ENCODE measurements at places on chromosomes 13 and 19. TPM values are rescaled to one million over a fixed set of nuclear protein-coding genes. Genes with fewer than 3 reads are reported as not detected.

DNA sequence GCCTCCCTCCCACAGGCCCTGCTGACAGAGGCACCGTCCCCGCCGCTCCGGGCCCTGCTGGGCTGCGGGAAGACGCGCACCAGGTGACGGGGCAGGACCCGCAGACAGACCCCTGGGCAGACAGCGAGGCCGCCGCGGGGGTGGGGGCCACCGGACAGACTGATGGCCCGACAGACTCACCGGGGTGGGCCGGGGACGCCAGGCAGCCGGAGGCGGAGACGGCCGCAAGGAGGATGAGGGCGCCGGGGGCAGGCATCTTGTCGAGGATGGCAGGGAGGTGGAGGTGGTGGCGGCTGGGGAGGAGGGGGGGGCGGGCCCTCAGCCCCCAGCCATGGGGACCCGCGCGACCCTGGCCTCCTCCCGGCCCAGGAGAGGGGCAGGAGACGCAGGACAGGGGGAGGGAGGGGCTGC is 309 bp downstream of the LMTK3 start:
- H3K4me1 ChIP-seq: peaks cover 28% of the 10 kb centered on the region
- H3K4me3 ChIP-seq: no peak overlapping the region
- no peaks in the 10 kb centered on the region for H3K36me3 ChIP-seq
- H3K27ac ChIP-seq: no peak overlapping the region
- no peak for DNase-seq

DNA sequence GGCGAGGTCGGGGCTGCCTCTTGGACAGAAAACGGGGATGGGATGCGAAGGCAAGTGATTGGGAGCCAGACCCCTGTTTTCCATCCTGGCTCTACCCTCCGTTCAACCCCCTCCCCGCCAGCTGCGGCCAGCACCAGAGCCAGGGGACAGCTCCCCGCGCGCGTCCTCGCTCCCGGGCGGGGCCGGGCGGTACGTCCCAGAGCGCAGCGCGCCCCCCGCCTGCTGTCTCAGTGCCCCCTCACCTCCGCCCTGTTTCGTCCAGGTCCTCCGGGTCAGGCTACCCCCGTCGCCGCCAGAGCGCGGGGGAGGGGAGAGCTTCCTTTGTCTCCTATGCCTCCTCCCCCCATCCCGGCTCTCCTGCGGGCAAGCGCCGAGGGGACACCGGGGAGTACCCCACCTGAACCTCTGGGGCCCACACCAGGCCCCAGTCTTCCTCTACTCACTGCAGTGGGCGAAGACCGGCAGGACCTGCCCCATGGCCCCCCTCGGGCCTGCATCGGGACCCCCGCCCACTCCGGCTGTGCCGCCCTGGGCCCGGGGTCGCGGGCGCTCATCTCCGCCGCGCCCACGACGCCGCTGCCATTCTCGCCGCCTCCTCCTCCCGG is 396 bp downstream of the RTN2 start:
- H3K27me3 ChIP-seq: peaks cover 15% of the 10 kb centered on the region
- no peaks in the 10 kb centered on the region for H3K36me3 ChIP-seq
- peak overlapping the region; percentile 47 for H3K4me3 ChIP-seq
- peaks cover 41% of the 10 kb centered on the region for H3K4me1 ChIP-seq

GRCh38 chr13:26050568-26051230 is 1.1 kb downstream of the SHISA2 start:
- H3K27ac ChIP-seq: no peak overlapping the region
- no peak overlapping the region for H3K4me3 ChIP-seq
- peaks cover 16% of the 10 kb centered on the region for H3K27me3 ChIP-seq
- H3K36me3 ChIP-seq: no peaks in the 10 kb centered on the region

GRCh38 chr19:45321848-45322247 is 827 bp downstream of the CKM start:
- no peak overlapping the region for H3K4me3 ChIP-seq
- no peak for DNase-seq
- no peaks in the 10 kb centered on the region for H3K36me3 ChIP-seq
- H3K27ac ChIP-seq: no peak overlapping the region

Gene SYMPK
- total RNA-seq: 116 TPM

DNA sequence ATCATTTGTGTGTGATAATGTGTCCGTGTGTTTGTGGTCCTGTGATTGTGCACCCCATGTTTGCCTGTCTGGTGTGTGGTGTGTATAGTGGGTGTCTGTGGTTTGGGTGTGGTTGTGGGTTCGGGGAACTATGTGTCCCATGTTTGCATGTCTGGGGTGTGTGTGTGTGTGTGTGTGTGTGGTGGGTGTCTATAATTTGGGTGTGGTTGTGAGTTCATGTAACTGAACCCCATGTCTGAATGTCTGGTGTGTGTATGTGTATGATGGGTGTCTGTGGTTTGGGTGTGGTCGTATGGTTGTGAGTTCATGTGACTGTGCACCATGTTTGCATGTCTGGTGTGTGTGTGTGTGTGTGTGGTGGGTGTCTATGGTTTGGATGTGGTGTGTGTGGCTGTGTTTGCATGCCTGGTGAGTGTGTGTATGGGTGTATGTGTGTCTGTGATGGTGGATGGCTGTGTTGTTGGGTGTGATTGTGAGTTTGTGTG is 11.1 kb upstream of the NFIX start:
- no peak overlapping the region for H3K4me3 ChIP-seq
- H3K27me3 ChIP-seq: peaks cover 7% of the 10 kb centered on the region
- no peaks in the 10 kb centered on the region for H3K36me3 ChIP-seq
- H3K4me1 ChIP-seq: peaks cover 28% of the 10 kb centered on the region
- peak; percentile 24 for DNase-seq

GRCh38 chr19:10133596-10133995 is 13.9 kb upstream of the EIF3G start:
- H3K4me1 ChIP-seq: no peaks in the 10 kb centered on the region
- peaks cover 38% of the 10 kb centered on the region for H3K36me3 ChIP-seq
- no peak for DNase-seq
- no peak overlapping the region for H3K4me3 ChIP-seq

DNA sequence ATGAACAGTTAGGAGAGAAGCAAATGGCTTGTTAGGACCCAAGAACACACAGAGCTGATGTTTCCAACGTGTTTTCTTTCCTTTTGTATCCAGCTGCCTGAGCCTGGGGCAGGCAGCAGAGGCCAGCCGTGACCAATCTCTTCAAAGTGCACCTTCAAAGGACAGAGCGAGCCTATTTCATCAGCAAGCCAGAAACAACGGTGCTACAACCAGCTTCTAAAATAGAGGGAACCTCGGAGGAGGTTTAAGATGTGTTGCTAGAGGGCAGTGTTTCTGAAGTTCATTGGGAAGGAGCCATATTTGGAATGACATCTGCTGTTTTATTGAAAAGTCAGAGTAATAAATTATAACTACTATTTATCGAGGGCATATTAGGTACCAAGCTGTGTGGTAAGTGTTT is 56.2 kb upstream of the RFC3 start:
- no peak overlapping the region for H3K4me3 ChIP-seq
- H3K36me3 ChIP-seq: no peaks in the 10 kb centered on the region
- H3K27ac ChIP-seq: no peak overlapping the region
- no peaks in the 10 kb centered on the region for H3K4me1 ChIP-seq
- no peak for DNase-seq

Gene MCEMP1
- not detected for total RNA-seq

- H3K27me3 ChIP-seq: no peaks in the 10 kb centered on the region
- H3K4me3 ChIP-seq: no peak overlapping the region
- no peak for DNase-seq
These were observed 61.6 kb downstream of the ALOX5AP start for GRCh38 chr13:30796631-30797601.

DNA sequence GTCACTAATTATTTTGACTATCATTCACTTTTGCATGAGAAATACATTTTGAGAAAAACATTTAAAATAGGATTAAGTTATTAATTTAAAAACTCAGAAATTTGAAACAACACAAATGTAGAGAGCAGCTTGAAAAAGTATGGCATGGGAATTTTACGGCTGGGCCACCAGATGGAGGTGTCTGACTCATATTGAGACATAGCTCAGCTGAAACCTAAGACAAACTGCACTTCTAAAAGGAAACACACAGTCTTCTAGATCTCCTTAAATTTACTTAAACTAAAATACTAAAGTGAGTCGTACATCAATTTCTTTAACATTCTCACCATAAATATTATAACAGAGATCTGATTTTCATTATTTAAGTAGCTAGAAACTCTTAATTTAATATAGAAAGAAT is 41.9 kb upstream of the POSTN start:
- no peak for DNase-seq
- H3K4me3 ChIP-seq: no peak overlapping the region
- H3K4me1 ChIP-seq: no peaks in the 10 kb centered on the region
- H3K36me3 ChIP-seq: no peaks in the 10 kb centered on the region

Gene ARID3A
- 15.9 TPM for total RNA-seq

Gene ACER1
- total RNA-seq: not detected

Gene COL5A3
- 0.50 TPM for total RNA-seq

Gene TICAM1
- total RNA-seq: 24.4 TPM

GRCh38 chr13:44934724-44935123 is 54.5 kb downstream of the NUFIP1 start:
- no peak overlapping the region for H3K4me3 ChIP-seq
- no peak overlapping the region for H3K27ac ChIP-seq
- H3K27me3 ChIP-seq: no peaks in the 10 kb centered on the region
- H3K36me3 ChIP-seq: no peaks in the 10 kb centered on the region

Gene CCDC159
- total RNA-seq: 14.2 TPM

- no peaks in the 10 kb centered on the region for H3K27me3 ChIP-seq
- DNase-seq: no peak
- H3K4me1 ChIP-seq: no peaks in the 10 kb centered on the region
- no peaks in the 10 kb centered on the region for H3K36me3 ChIP-seq
- no peak overlapping the region for H3K27ac ChIP-seq
These were observed 57.3 kb upstream of the TNFRSF19 start for GRCh38 chr13:23512762-23513395.

DNA sequence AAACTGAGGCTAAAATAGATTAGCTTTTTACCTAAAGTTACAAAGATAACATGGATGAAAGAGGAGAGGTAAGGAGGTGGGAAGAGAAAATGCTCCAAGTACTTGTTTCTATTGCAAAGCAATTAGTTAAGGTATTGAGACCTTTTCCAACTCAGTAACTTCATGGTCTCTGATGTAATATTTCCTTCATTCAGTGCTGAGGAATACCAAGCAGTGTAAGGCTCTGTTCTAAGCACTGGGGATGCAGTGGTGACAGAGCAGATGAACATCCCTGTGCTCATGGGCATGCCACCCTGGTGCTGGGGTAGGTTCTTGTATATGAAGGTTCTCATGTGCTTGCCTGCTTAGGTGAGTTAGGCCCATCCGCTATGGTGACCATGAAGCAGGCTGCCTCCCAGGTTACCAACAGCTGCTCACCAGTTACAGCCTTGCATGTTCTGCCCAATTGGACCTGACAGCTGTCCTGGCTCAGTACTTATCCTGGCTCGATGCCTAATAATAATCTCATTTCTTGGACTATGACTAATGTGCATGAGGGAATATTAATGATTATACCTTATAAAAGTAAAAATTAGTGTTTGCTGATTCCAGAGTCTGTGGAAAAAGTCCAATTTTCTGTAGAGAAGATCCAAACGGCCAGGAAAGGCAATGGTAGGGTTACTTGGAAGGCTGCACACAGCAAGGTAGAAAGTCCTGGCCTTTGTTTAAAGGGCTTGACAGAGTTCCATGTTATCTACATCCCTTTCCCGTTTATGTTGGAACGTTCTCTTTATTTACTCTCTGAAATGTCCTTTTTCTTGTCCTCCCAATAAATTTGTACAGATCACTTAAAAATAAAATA is 48.3 kb downstream of the LATS2 start:
- H3K4me3 ChIP-seq: no peak overlapping the region
- no peaks in the 10 kb centered on the region for H3K36me3 ChIP-seq
- no peaks in the 10 kb centered on the region for H3K27me3 ChIP-seq

- peak overlapping the region; percentile 10 for H3K27ac ChIP-seq
- H3K4me3 ChIP-seq: peak overlapping the region; percentile 62
- no peaks in the 10 kb centered on the region for H3K36me3 ChIP-seq
- peak; percentile 84 for DNase-seq
These were observed 47.3 kb upstream of the SHKBP1 start for GRCh38 chr19:40529093-40529954.

- H3K36me3 ChIP-seq: no peaks in the 10 kb centered on the region
- no peak for DNase-seq
- H3K4me3 ChIP-seq: no peak within 1 kb of the TSS
These were observed at the start of gene HTR2A for GRCh38 chr13:46896341-46897137. Gene HTR2A, minus strand, starts transcription at chr13:46897053. Its CDS starts 1,147 bp downstream, at chr13:46895906.

- H3K4me1 ChIP-seq: peaks cover 2% of the 10 kb centered on the region
- H3K27ac ChIP-seq: no peak overlapping the region
- H3K27me3 ChIP-seq: no peaks in the 10 kb centered on the region
- no peak for DNase-seq
These were observed 59.2 kb upstream of the RCBTB2 start for GRCh38 chr13:48591889-48592687.

GRCh38 chr13:102845289-102845629 is 573 bp upstream of the ERCC5 start:
- no peaks in the 10 kb centered on the region for H3K27me3 ChIP-seq
- H3K27ac ChIP-seq: peak overlapping the region; percentile 99
- peak overlapping the region; percentile 97 for H3K4me3 ChIP-seq
- no peak for DNase-seq
- peaks cover 38% of the 10 kb centered on the region for H3K4me1 ChIP-seq

GRCh38 chr13:109773276-109773675 is 13.1 kb downstream of the IRS2 start:
- H3K4me3 ChIP-seq: no peak overlapping the region
- DNase-seq: no peak
- no peaks in the 10 kb centered on the region for H3K36me3 ChIP-seq
- peaks cover 16% of the 10 kb centered on the region for H3K4me1 ChIP-seq
- H3K27me3 ChIP-seq: no peaks in the 10 kb centered on the region
- no peak overlapping the region for H3K27ac ChIP-seq

GRCh38 chr19:40629346-40629745 is 28.2 kb downstream of the LTBP4 start:
- no peak for DNase-seq
- H3K27me3 ChIP-seq: no peaks in the 10 kb centered on the region
- no peak overlapping the region for H3K27ac ChIP-seq
- H3K36me3 ChIP-seq: no peaks in the 10 kb centered on the region
- H3K4me1 ChIP-seq: no peaks in the 10 kb centered on the region
- no peak overlapping the region for H3K4me3 ChIP-seq

DNA sequence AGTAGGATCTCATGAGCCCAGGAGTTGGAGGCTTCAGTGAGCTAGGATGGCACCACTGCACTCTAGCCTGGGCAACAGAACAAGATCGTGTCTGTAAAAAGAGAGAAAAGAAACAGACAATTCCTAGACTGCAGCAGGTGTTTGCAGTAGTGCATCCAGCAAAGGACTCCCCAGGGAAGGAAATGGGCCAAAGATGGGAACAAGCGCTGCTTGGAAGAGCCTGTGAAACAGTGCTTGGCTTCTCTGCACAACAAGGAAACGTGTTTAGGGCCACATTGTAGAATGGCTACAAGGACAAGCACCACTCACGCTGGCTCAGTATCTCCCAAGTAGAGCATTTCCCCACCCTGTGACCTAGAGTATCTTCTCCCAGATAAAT is 35.5 kb upstream of the LDLR start:
- DNase-seq: no peak
- no peaks in the 10 kb centered on the region for H3K36me3 ChIP-seq
- no peak overlapping the region for H3K27ac ChIP-seq
- H3K4me3 ChIP-seq: no peak overlapping the region
- H3K27me3 ChIP-seq: no peaks in the 10 kb centered on the region
- peaks cover 36% of the 10 kb centered on the region for H3K4me1 ChIP-seq

- no peak for DNase-seq
- H3K27me3 ChIP-seq: no peaks in the 10 kb centered on the region
- H3K27ac ChIP-seq: no peak overlapping the region
- H3K4me3 ChIP-seq: no peak overlapping the region
- H3K36me3 ChIP-seq: no peaks in the 10 kb centered on the region
These were observed 311.3 kb downstream of the LMO7 start for GRCh38 chr13:75947448-75947847.

GRCh38 chr13:25910991-25911419 is 140.8 kb downstream of the SHISA2 start:
- H3K36me3 ChIP-seq: no peaks in the 10 kb centered on the region
- no peaks in the 10 kb centered on the region for H3K27me3 ChIP-seq
- no peak overlapping the region for H3K4me3 ChIP-seq
- no peak overlapping the region for H3K27ac ChIP-seq
- no peak for DNase-seq

All from CD8-positive, alpha-beta memory T cell (primary cell).